ENCODE measurements at places on chromosomes 1 and 21.

DNA sequence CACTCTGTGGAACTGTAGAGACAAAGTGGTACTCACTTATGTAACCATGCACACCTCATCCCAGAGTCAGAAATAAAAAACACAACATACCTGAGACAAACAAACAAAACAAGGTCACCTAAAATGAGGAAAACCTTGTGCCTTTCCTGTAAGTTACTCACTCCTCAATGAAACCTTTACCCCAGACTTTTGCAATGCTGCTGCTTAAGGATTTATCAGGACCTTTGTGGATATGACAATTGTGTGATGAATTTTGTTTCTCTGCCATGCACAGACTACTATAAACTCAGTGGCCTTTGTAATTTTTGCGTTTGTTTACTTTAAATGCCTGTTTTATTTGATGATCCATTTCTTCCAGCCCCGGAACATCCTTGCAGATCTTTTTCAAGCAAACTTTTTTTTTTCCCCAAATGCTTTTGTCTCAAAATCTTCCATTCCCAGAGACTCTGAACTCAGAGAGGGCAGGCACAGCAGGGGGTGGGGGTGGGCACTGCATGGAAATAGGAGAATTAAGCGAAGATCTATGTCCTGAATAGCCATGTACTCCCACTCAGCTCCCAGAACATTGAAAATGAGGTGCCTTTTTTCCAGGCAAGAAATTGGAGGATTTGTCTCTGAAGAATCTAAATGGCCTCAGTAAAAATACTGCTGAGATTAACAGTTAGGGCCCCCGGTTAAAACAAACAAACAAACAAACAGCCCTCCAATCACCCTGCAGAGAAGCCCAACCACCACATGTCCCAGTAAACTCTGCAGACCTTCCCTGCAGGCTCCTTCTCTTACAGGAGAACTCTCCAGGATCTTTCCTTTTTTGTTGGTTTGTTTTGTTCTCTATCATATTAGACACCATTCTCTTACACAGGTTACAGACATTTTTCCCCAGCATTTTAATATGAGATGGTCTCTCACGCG is 22.6 kb upstream of the SIM2 start:
- DNase-seq, result no peak

GRCh38 chr1:221734187-221734586 is 7.7 kb downstream of the DUSP10 start:
- no peak for DNase-seq

DNA sequence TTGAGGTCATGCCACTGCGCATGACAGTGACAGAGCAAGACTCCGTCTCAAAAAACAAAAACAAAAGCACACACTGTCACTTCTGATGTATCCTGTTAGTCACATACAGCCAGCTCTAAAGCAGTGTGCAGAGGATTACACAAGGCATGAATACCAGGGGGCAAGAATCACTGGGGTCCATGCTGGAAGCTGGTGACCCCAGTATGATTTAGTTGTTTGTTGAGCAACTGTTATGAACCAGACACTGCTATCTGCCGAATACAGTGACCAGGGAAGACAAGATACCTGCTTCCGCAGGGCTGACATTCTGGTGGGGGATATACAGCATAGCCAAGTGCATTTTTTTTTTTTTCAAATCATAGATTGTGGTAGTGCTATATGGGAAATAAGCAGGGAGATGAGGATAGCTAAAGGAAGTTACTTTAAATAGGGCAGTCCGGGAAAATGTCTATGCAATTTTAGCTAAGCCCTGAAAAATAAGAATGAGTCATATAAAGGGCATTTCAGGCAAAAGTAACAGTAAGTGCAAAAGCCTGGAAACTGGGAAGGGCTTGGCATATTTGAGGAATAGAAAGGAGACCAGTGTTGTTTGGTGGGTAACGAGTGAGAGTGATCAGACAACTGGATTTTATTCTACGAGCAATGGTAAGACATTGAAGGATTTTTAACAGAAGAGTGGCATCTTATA is 69.7 kb downstream of the ADSS2 start:
- no peak for DNase-seq

DNA sequence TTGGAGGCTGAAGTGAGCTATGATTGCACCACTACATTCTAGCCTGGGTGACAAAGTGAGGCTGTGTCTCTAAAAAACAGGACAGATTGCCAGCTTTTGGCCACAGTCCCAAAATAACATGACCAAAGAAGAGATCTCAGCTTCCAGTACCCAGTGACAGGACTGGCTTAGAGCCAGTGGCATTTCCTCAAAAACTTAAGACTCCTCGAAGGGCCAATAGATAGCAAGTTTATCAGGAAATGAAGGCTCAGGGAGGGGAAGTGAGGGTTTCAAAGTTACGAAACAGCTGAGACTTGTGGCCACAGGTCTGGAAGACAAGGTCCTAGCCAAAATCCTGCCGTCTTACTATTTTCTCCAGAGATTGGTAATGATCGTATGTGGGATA is 6.3 kb upstream of the TMEM39B start:
- DNase-seq, result no peak

Data from NCI-H1048 (cell line).